ENCODE measurements at places on chromosomes 6 and 20.

GRCh38 chr20:6623989-6624388 is 143.5 kb upstream of the BMP2 start:
- no peak for DNase-seq

- DNase-seq = peak; percentile 61
Measured at GRCh38 chr6:43506667-43507471, 3.3 kb downstream of the LRRC73 start.

DNA sequence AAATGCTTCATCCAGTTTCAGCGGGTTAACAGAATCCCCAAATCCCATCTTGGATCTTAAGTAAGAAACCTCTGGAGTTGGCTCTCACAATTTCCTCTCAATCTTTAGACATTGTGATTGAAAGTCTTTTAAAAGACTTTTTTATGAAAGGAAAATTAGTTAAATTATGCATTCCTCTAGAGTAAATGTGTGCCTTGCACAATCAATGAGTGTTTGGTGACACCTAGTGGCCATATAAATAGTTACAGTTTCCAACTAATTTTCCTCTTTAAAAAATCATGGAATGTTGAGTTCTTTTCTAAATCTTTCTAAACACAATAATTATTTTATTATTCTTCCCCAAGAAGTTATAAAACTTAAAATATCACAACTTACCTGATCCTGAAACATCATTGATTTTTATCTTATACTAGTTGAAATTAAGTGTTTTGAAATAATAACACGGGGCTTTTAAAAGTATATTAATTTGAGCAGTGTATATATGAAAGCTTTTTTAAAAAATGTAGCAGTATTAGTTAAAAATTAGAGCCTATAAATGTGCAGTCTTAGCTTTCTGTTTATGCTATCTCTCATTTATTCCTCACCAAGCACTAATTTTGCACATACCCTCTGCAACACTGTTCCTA is 66.4 kb downstream of the PKHD1 start:
- no peak for DNase-seq

GRCh38 chr6:163757520-163757919 is 343.0 kb downstream of the QKI start:
- no peak for DNase-seq

GRCh38 chr6:82818727-82819126 is 246.9 kb downstream of the UBE3D start:
- no peak for DNase-seq

DNA sequence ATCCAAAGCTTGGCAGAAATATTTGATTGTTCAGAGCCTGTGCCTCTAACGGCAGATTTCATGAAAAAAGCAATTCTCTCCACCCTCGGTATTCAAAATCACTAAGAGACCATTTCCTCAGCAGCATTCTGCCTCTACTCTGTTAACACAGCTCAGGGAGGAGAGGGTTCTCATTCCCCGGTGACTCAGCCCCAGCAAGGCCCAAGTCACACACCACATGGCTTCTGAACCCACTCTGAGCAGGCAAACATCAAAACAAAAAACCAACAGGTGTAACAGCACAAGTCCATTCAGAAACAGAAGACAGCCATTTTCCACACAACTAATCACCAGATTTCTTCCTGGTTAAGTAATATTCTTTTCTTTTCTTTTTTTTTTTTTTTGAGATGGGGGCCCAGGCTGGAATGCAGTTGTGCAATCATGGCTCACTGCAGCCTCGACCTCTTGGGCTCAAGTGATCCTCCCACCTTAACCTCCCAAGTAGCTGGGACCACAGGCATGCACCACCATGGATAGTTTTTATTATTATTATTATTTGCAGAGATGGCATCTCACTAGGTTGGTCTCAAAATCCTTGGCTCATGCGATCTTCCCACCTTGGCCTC is 55.4 kb downstream of the GFOD1 start:
- DNase-seq = no peak

- DNase-seq = no peak
Measured at GRCh38 chr6:138671351-138671750, 102.2 kb upstream of the CCDC28A start.

GRCh38 chr6:5497896-5498578 is 236.7 kb downstream of the FARS2 start:
- DNase-seq = no peak

DNA sequence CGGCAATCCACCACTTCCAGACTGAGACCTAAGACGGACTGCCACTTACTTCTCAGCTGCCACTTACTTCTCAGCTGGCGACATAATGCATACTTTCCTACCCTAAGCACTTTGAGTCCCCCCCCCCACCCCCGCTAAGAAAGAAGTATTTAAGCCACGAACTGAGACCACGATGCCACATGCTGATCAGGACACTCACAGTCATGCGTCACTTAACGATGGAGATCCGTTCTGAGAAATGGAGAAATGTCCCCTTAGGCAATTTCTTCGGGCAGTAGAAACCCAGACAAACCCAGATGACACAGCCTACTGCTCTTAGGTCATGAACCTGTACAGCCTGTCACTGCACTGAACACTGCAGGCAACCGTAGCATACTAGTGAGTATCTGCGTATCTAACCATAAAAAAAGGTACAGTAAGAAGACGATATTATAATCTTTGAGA is 690 bp downstream of the IFNGR1 start:
- DNase-seq = no peak

GRCh38 chr20:22404419-22405170 is 179.8 kb downstream of the FOXA2 start:
- DNase-seq = no peak

GRCh38 chr6:146357578-146358430 is 185.8 kb upstream of the RAB32 start:
- DNase-seq = no peak

GRCh38 chr20:4782378-4782772 is 60.7 kb downstream of the PRND start:
- DNase-seq = no peak

DNA sequence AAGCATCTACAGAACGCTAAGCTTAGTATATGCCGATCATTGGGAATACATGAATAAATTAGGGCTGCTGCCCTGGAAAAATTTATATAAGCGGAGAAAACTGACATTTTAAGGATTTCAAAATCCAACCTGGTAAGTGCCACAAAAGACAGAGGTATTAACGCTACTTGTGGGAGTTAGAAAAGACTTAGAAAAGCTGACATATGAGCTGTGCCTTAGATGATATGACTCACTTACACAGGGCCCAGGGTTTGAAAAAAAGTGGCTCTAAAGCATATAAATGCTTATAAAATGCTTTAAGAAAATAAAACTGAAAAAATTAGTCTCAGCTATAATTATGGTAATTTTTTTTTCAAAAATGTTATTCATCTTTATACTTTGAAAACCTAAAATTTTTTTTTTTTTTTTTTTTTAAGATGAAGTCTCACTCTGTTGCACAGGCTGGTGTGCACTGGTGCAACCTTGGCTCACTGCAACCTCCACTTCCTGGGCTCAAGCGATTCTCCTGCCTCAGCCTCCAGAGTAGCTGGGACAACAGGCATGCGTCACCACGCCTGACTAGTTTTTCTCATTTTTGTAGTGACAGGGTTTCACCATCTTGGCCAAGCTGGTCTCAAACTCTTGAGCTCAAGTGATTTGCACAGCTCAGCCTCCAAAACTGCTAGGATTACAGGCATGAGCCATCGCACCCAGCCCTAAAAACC is 25.7 kb downstream of the EPB41L2 start:
- no peak for DNase-seq

- no peak for DNase-seq
Measured at GRCh38 chr6:89404512-89404911, 7.6 kb downstream of the RRAGD start.

DNA sequence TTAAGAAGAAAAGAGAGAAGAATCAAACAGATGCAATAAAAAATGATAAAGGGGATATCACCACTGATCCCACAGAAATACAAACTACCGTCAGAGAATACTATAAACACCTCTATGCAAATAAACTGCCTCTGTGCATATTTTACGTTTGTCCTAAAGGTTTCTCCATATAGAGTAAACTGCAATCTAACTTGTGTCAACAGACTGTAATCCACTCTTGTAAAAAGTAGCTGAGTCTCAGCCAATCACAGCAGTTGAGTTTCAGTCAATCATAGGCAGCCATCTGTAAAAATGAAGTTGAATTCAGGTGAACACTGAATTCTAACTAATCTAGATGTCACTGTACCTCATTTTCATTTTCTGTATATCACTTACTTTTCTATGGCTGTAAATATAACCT is 112.2 kb upstream of the SYNCRIP start:
- no peak for DNase-seq

DNA sequence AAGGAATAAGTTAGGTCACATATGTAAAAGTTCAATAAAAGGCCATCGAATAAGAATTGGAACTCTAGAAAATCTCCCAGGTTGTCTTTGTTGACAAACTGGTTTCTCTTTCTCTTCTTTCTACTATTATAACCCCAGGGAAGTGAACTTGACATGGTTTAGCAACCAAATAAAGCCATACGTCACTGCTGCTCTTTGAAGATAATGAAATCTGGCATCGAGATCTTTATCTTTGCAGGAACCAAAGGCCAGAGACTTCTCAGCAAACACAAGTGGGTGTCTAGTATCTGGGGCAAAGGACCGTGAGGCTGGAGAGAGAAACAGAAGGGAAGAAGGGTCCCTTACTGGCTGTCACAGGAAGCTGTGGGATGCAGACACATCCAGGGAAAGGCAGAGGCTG is 286.7 kb upstream of the CDYL start:
- DNase-seq = no peak

GRCh38 chr20:47330071-47330470 is 26.4 kb downstream of the ZMYND8 start:
- no peak for DNase-seq

GRCh38 chr20:50565871-50566270 is 55.7 kb downstream of the PTPN1 start:
- DNase-seq = no peak

DNA sequence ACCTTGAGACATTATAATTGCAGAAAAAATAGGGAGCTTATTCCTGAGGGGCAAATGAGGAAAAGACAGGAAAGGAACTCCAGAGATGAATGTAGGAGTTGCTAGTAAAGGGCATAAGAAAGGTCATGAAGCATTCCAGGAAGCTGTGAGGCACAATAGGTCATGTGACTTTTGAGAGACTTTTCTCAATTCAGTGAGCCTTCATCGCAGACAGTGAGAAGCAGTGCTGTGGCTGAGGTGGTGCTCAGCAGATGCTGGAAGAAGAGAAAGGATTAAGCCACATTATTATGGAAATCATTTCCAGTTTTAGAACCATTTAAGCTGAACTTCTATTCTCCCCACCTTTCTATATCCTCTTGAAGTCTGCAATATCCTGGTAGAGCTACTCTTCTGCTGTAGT is 4.1 kb downstream of the SPTLC3 start:
- DNase-seq = no peak

DNA sequence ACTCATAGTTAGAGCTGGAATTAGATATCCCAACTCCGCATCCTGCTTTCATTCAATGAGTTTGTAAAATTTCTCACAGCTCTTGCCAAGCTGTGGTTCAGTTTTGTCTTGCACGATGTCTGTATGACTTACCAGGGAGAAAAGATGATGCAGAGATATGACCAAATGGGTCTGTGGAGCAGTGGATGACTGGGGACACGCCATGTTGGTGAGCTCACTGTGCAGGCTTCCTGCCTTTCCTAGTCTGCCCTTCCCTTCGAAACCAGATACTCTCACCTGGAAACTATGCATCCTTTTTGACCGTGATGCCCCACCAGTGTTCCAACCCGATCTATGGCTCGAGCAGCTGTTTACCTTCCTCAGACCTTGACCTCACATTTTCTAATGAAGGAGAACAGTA is 262.7 kb upstream of the BMP2 start:
- DNase-seq = no peak

GRCh38 chr20:38725931-38726803 is 1.9 kb downstream of the SLC32A1 start:
- DNase-seq = no peak

Measured in activated CD4-positive, CD25-positive, alpha-beta regulatory T cell treated with anti-CD3 and anti-CD28 coated beads, Interleukin-2, amount 50 U/mL, for 16 hours (primary cell).